HFF-Myc (cell line): ENCODE measurements at places on chromosomes 3 and 15.

- DNase-seq = no peak
Observed at GRCh38 chr15:75929799-75930565, 26.3 kb downstream of the FBXO22 start.

- no peak for DNase-seq
Observed at GRCh38 chr3:52596658-52597265, 60.4 kb downstream of the UQCC5 start.

- no peak for DNase-seq
Observed at GRCh38 chr15:35547775-35548364, 1.9 kb upstream of the DPH6 start.

DNA sequence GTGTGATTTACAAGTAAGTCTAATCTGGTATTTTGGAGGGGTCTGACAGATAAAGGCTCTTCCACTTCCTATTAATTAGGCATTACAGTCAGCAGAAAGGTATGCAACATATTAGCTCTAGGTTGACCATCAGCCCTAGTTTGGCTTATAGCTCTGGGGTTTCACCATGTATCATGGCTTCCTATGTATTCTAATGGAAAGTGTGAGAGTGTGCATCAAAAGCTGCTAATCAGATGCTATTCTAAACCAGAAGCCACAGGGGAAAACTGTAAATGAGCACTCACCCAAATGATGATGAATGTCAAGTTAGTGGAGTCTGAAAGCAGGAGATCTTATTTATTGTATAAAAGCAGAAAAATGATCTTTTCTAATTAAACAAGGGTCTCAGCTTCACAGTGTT lies 149.2 kb upstream of the MITF start:
- no peak for DNase-seq

GRCh38 chr3:71725271-71725991 lies at the start of gene EIF4E3:
EIF4E3 (minus strand) TSS chr3:71725402; CDS start chr3:71725367, 35 bp downstream.
- DNase-seq = no peak

- DNase-seq = no peak
Observed at GRCh38 chr3:149330609-149331331, 2.7 kb downstream of the TM4SF18 start.

DNA sequence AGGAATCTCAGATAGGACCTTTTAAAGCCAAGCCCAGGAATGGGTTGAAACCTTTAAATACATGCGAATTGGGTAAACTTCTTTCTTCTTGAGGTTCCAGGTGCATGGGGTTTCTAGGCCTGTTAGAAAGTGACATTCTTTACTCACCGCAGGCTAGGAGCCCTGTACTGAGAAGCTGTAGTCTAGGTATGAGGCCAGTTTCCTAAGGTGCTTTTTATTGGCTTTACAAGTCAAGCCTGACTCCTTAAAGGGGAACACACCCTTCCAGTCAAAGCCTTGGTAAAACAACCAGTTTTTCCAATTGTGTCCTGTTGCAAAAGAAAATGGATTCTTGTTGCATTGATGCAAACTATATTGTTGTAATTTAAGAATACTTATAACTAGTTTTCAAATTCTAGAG lies 76.1 kb upstream of the ATP11B start:
- no peak for DNase-seq

DNA sequence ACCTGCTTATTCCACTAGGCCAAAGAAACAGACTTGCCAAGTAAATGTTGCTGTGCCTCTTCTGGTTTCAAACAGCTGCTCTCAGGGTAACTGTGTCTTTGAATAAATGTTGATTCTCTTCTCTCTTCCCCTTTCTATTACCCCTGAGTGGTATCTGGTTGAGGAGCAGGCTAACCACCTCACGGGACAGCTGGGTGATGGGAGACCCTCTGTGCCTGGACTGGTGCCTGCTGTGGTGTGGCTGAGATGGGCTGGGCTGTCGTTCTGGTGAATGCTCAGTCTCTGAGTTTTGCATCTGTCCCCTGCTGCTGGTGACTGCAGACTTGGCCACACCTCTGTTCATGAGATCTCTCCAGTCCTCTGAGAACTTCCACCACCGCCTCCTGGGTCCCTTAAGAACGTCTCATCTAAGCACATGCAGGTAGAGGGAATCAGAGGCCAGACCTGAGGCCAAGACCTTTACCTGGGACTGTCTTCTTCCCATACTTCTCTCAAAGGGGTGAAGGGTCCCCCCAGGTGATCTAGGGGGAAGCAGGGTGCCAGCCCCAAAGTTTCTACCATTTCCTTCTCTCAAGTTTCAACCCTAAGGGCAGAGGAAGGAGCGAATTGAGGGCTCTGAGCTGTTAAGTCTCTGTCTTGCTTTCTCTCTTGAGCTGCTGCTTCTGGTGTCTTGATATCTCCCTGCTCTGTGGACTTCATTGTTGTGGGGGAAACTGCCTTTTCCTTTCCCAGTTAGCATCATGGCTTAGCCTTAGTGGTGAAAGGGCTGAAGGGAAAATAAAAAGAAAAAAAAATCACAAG lies 252.9 kb downstream of the EBLN2 start:
- no peak for DNase-seq

- DNase-seq = no peak
Observed at GRCh38 chr3:27591312-27592210, 107.4 kb upstream of the SLC4A7 start.

- DNase-seq = no peak
Observed at GRCh38 chr3:126292318-126293070, 64.7 kb downstream of the KLF15 start.

DNA sequence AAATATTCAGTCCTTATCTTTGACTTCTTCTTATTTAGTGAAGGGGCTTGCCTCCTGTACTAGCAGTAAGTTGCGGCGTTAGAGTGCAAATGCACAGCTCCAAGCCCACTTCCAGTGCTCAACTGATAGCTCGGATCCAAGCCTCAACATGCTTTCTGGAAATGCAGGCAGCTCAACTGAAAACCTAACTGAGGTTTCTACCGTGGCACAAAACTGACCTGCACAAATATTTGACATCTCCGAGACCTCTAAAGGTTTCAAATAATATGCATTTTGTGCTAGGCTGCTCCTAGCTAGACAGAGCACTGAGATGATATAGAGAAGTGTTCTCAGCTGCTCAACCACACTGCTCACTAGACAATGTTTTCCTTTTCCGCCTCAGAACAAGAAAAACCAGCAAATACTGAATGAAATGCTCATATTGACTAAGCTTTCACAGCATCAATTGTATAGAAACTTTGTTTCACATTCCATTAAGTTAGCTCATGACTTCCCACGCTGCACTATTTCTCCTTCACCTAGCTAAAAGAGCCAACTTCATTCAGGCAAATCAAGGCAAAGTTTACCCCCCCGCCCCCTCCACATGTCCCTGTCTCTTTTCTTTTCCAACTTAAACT lies 822 bp downstream of the ZNF385D start:
- DNase-seq = no peak

GRCh38 chr15:91694831-91695210 lies 158.7 kb upstream of the SLCO3A1 start:
- no peak for DNase-seq

GRCh38 chr3:16050641-16051467 lies 123.6 kb upstream of the GALNT15 start:
- DNase-seq = no peak

DNA sequence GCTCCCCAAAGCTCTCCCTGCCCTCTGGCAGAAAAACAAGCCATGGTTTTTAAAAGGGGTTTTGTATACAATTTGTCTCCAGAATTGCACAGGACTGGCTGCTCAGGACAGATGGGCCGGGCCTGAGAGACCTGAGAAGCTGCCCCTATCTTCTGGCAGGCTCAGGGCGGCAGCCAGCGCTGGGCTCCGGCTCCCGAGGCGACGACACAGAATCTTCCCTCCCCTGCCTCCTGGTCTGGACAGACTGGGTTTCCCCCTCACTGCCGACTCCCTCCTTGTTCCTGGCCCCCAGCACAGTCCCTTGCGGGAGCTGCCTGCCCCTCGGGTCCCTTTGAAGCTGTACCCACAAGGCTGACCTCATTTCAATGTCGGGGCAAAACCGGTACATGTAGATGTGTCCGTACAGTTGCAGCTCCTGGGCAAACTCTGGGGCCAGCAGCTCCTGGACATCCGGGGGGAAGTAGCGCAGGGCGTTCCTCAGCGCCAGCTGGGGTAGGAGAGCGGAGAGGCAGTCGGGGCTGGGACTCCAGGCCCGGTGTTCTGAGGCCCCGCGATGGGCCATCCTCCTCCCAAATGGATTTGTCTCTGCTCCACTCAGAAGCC lies 7.2 kb downstream of the UROC1 start:
- no peak for DNase-seq

DNA sequence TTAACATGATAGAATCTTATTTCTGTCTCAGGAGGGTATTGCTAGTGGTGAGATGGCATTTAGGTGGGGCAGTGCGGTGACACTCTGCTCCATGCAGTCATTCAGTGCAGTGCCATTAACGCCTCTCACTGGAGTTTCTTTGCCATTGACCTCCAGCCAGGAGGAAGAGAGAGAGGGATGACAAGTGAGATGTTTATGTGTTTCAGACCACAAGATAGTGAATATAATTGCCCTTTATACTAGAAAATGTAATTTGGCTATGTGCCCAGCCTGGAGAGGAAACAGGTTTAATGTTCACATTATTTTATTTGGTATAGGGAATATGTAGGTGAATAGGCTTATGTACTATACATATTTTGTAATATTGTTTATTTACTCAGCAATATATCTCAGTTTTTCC lies 84.5 kb downstream of the ZIC1 start:
- no peak for DNase-seq

- no peak for DNase-seq
Observed at GRCh38 chr3:170355738-170356595, 1.5 kb upstream of the SKIL start.

- no peak for DNase-seq
Observed at GRCh38 chr15:63146684-63147083, 10.6 kb downstream of the RPS27L start.

GRCh38 chr3:123084738-123085237 lies 18.0 kb downstream of the PDIA5 start:
- DNase-seq = no peak

DNA sequence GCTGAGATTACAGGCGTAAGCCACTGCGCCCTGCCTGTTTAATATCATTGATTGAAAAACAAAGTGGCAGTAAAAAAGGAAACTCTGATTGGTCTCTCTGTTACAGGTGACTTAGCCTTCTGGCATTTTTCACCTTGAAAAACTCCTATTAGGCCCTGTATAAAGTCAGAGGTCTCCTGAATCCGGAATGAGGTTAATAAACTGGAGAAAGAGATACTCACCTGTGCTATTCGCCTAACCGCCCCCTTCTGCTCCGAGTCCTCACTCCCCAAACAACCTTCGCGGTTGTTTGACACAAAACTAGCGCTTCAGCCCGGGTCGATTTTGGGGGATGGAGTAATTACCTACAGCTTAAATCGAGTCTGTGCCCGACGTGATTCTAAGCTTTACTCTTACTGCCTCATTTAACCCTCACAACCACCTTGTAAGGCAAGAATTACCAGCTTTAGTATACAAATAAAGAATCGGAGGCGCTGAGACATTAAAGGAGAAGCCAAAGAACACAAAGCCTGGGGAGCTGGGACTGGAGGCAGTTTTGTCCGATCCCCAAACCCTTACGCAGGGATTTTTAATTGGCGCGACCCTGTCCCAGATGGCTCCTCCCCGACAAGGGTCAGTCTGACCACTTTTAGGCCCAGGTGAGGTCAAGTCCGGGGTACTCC lies 441 bp downstream of the CEP70 start:
- DNase-seq = no peak

DNA sequence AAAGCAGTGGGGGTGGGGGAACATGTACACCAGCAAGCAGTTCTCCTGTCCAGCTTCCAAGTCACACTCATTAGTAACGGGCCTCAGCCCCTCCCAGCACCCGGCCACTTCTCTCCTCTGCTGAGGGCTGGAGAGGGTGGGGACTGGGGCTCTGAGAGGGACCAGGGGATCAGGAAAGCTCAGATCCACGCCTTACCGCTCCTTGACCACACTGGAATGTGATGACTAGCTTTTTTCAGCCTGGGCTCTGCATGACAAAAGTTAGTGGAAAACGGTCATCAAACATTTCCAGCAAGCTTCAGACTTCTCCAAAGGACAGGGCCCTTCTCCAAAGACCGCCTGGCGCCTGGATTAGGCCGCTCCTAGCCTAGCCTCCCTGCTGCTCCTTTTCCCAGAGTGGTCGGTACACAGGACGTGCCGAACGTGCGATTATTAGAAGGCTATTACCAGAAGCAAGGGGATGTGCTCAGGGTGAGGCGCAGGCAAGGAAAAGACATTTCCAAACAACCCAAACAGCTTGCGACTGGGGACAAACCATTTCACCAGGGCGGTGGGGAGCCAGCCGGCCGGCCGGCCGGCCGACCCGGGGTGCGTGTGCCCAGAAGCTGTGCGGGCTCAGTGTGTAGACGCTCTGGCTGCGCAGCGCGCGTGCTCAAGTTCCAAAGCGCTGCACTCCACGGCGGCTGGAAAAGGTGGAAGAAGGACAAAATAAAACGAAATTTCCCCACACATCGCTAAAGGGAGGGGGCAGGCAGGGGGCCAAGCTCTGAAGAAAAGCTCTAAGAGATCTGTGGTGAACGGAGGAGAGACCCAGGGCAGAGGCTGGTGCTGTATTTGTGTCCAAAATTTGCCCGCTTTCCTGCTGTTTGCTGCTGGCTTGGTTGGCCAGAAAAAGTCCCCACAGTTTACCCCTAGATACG lies 51.0 kb upstream of the SSR3 start:
- DNase-seq = no peak

- no peak for DNase-seq
Observed at GRCh38 chr3:16304061-16305010, 39.3 kb downstream of the OXNAD1 start.

DNA sequence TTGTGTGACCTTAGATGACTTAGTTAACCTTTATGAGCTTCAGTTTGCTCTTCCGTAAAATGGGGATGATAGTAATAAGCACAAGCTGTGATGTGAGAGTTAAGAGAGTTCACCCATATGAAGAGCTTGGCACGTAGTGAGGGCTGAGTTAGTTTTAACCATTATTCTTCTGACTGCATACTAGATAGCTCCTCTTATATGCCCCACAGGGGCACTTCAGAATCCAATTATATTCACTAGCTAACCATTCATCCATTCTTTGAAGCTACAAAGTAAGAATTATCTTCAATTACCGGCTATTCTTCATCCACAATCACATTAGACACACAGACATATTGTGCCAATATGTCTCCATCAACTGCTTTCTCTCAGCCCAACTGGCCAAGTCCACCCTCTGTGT lies 159.0 kb upstream of the STT3B start:
- no peak for DNase-seq

- DNase-seq = no peak
Observed at GRCh38 chr3:121752261-121752660, 2.7 kb upstream of the GOLGB1 start.

DNA sequence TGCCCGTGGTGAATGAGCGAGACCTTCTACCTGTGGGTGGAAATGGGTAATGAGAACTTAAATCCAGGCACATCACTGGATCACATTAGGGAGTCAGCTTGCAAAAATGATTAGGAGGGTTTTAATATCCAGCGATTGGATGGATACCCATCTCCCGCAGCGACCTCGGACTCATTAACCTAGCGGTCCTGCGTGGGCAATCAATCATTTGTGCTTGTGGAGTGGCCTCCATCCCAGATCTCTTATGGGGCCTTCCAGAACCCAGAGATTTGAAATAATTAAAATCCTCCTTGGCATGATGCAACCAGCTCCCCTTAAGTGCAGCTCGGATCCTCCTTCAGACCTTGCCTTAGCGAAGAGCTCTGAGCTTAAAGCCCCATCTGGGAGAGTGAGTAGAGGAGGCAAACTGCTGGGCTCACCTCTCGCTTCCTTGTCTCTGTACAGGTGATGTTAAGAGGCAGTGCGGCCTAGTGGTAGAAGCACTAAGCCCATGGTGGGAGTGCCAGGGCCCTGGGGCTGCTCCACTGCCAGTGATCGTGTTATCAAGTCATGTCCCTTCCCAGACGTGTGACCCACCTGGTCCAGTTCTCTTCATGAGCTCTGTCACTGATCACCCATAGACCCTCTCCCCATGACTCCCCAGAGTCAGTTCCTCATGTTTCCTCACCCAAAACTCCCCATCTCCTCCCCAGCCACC lies 285.2 kb upstream of the TLE3 start:
- DNase-seq = no peak

- DNase-seq = no peak
Observed at GRCh38 chr3:64905906-64906410, 218.2 kb upstream of the ADAMTS9 start.
